Muscle of leg (tissue), 16 donors: ENCODE measurements at places on chromosomes 13 and 19. TPM values are rescaled to one million over a fixed set of nuclear protein-coding genes. Genes with fewer than 3 reads are reported as not detected.

GRCh38 chr13:46881621-46882020, 15.2 kb downstream of the HTR2A start:
- no peak for DNase-seq

DNA sequence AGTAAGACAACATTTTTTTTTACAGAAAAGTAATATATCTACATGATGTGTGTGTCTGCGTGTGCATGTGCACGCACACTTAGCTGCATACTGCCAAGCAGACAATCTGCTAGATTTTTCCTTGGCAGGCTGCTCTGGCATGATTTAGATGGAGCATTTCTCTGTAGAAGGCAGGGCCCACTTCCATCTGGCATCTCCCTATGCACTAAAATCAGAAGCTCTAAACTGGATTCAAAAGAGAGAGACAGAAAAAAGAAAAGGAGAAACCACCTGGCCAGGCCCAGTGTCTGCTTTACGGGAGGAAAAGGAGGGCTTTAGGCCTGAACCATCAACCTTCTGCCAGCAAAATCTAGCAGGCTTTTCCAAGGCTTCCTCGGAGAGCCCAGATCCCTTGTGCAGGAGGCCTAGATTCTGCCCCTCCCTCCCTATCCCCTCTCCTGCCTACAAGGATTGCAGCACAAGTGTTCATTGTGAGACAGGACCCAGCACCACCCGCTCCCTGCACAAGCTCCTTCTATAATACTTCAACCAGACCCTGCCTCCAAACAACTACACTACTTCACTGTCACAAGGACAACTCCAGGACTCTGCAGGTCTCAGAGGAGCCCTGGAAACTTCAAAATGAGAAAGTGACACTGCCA, 99.3 kb downstream of the DOCK9 start:
- DNase-seq, result peak; percentile 89

- no peak for DNase-seq
Observed at GRCh38 chr13:32938314-32938713, 77.9 kb upstream of the KL start.

- DNase-seq, result peak; percentile 59
Observed at GRCh38 chr13:46831588-46832194, 34.7 kb upstream of the ESD start.

- no peak for DNase-seq
Observed at GRCh38 chr13:49893591-49893990, 42.5 kb downstream of the SPRYD7 start.

DNA sequence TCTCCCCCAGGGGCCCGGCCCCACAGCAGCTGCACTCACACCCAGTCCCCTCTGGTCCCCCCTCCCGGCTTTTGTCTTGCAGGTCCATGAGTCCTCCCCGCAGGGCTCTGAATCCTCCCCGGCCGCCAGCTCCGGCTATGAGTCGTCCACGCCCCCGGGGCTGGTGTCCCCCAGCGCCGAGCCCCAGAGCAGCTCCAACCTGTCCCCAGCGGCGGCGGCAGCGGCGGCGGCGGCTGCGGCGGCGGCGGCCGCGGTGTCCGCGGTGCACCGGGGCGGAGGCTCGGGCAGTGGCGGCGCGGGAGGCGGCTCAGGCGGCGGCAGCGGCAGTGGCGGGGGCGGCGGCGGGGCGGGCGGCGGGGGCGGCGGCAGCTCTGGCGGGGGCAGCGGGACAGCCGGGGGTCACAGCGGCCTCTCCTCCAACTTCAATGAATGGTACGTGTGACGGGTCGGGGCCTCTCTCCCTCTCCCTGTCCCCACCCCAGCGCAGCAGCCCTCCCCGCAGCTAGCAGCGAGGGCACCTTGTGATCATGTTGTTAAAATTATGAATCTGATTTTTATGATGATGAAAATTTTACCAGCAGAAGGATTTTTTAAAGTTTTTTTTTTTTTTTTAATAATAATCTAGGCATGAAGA, 3.8 kb downstream of the ZIC2 start:
- no peak for DNase-seq

DNA sequence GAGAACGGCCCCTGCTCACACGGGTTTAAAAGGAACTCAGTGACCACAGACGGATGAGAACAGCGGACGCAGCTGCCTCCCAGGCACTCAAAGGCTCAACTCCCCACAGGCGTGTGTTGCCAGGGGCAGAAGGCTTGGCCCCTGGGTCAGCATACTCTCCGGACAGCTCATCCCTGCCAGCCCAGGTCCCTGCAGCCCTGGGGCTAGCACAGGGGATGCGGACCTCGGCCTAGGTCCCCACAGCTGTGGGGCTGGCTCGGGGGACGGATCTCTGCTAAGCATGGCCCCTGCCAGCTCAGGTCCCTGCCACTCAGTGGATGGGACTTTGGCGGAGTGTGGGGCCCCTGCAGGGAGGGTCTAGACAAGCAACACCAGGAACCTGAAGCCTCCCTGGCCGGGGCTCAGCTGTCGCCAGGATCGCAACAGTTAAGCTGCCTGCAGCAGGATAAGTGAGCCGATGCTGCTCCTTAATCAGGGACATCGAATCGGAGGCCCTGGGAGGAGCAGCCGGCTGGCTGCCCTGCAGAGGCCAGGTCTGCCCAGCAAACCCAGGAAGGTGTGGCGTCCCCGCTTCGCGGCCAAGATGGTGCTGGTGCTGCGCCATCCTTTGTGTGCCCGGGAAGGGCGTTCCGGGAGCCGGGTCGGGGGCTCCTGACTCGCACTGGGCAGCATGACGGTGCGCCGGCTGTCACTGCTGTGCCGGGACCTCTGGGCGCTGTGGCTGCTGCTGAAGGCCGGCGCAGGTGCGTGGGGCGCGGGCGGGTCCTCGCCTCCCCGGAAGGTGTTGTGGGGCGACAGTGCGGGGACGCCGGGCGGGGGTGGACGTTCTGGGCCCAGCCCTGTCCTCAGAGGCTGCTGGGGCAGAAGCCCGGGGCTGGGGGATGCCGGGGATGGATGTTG, 32.5 kb downstream of the MCF2L start:
- peak; percentile 91 for DNase-seq

DNA sequence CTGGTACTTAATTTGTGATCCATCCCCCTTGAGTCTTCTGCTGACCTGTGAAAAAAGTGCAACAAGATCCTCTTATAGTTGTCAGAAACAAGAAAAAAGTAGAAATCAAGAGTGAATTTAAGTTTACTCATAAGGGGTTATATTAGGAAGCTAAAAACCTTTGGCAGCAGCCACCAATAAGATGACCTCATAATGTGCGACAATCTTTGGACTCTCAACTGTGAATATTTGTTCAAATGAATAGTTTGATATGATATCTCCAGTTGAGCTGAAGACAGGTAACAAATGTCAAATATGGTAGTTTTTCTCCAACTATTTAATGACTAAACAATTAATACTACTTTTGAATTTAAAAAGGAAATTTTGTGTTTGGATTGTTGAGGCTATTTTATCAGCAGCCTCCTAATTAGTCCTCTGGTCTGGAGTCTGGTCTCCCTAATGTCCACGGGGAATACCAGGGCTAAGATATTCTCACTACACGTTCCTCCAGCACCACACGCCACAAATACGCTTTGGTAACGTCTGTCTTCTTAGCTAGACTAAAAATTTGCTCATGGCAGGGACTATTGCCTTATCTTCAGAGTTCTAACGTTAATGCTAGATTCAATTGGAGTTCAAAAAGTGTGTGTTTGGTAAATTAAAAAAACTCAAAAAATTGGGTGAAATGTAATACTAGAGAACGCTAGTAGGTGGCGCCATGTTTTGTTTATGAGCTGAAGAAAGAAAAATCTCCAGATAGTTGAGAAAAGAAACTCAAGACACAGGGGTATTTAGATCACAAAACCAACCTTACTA, 51.0 kb upstream of the PDX1 start:
- peak; percentile 2 for DNase-seq

DNA sequence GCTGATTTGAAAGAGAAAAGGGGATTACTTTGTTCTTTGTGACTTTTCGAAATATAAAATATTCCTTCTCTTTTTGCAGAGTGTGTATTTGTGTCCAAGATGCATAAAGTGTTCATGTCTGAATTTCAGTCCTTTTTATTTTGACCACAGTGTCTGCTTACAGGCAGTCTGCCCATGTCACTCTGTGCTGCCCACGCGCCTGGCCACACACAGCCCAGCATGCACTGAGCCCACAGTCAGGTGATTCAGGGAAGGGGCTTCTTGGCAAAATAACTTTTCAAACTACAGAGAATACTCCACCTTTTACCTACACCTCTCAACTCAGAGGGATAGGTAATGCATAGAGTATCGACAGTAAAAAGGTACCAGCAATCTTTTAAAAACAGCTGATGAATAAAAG, 142.5 kb upstream of the TRPC4 start:
- DNase-seq, result no peak

DNA sequence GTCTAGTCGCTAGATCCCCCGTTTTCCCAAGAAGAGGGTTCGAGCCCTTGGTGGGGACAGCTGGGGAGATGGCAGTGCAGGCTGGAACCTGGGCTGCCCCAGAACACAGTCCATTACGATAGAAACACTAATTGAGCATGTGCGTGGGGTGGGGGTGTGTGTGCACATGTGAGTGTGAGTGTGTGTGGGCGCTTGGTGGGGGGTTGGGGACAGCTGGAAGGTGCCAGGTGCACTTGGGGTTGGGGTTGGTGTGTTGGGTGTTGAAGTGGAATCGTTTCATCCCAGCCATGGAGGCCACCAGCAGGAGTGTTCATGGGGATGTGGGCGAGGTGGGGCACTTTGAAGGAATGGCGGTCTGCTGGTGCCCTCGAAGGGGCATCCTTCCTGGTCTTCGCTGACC, 18.1 kb upstream of the NPAS1 start:
- no peak for DNase-seq

GRCh38 chr13:36903925-36904595, 16.0 kb downstream of the SMAD9 start:
- DNase-seq, result no peak

DNA sequence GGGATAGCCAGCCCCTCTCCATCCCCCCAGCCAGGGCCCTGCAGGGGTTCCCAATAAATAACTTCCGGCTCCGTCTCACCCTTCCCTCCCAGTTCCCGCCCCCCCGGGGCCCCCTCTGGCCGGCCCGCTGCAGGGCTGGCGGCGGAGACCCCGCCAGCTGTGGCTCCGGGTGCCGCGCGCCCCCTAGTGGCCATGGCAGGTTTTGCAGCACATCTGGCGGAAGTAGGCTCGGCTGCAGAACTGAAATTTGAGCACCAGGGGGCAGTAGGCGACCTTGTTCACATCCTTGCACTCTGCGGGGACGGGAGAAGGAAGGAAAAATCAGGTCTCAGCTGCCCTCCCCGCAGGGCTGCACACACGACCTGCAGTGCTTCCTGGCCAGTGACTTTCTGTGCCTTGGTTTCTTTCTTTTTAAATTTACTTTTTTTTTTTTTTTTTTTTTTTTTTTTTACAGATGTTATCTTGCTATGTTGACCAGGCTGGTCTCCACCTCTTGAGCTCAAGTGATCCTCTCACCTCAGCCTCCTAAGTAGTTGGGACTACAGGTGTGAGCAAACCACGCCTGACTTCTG, 3.6 kb upstream of the MYO1F start:
- peak; percentile 88 for DNase-seq

GRCh38 chr13:48633700-48634099, 20.0 kb upstream of the CYSLTR2 start:
- no peak for DNase-seq

DNA sequence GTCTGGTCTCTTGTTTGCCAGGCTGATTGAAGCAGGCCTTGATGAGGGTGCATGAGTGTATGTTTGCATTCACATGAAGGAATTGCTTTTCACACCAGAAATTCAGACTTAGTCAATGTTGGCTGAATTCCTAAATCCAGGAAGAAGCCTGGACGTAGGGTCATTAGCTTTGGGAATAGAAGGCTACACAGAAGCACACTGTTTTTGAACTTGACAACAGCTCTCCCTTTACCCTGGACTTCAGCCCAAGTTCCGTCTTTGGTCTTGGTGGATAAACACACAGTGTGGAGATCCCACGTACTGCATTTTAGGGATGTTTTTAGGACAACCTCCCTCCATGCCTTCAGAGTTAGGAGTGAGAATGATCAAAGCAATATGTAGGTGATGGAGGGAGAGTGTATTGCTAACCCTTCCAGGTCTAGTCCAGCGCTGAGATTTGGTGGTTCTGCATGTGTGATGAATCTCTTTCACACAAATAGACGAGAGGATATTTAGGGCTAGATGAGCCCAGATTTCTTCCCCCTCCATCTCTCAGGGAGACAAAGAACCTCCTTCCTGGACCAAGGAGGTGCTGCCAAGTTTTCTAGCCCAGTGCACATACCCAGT, 22.8 kb downstream of the TM6SF2 start:
- no peak for DNase-seq

DNA sequence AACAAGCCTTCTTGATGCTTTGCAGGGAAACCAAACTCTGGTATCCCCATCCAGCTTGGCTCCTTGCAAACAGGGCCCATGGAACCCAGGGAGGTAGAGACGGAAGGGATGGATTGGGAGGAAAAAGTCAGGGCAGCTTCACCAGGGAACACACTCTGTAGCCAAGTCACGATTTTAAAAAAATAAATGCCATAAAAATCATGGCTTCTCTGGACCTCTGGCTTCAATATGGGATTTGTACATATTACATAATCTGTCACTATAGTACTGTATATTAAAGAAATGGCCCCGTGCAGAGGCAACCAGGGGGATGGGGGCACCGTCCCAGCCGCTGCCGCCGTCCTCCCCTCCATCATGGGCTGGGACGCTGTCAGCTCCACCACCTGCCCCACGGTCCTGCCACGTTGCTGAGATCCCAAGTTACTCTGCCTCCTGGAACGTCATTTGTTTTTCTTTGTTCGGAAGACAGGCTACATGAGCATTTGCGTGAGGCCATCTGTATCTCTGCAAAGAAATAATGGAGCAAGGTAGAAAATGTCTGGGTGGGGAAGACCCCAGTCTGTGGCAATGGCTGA, 313.3 kb downstream of the ZNF536 start:
- no peak for DNase-seq

DNA sequence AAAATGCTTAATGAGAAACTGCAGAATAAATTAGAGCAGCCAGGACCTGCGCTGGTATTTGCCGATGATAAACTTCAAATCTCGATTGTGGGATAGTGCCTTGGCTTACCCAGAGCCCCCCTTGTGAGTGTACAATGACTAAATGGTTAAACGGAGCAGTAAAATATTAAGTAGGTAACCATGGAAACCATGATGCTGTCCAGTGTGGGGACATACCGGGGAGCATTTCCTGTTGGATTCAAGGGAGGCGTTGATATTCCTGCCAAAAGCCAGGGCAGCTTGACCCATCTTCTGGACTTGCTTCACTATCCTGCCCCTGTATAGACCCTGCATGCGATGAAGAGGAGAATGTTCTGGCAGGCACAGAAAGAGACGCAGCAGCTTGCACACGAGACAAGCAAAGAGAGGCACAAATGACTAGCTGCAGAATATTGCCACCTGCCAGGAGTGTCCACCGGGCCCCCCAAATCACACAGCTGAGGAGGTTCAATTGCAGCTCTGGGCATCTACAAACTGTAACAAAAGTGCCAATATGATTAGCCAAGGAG, 255.3 kb upstream of the TSHZ3 start:
- DNase-seq, result peak; percentile 7

Gene SHC2
- polyA plus RNA-seq, result 22.3 TPM

Gene MKNK2
- polyA plus RNA-seq, result 115 TPM

Gene GJA3
- polyA plus RNA-seq, result 2.6 TPM

Gene GDF15
- polyA plus RNA-seq, result 0.72 TPM

Gene FBN3
- polyA plus RNA-seq, result 11.1 TPM

Gene GJB6
- polyA plus RNA-seq, result not detected

Gene SIGLEC14
- polyA plus RNA-seq, result 1.1 TPM

Gene ZNF729
- not detected for polyA plus RNA-seq

Gene CEACAM3
- 0.34 TPM for polyA plus RNA-seq

Gene CYP4F8
- polyA plus RNA-seq, result not detected
